ENCODE measurements at places on chromosomes 4 and X. TPM values are rescaled to one million over a fixed set of nuclear protein-coding genes. Genes with fewer than 3 reads are reported as not detected.

GRCh38 chr4:150682126-150682525 lies 100.2 kb downstream of the MAB21L2 start:
- no peak for DNase-seq
- no peak overlapping the region for H3K4me3 ChIP-seq
- H3K27ac ChIP-seq = no peak overlapping the region
- no peaks in the 10 kb centered on the region for H3K27me3 ChIP-seq
- no peaks in the 10 kb centered on the region for H3K4me1 ChIP-seq
- H3K36me3 ChIP-seq = peaks cover 5% of the 10 kb centered on the region

DNA sequence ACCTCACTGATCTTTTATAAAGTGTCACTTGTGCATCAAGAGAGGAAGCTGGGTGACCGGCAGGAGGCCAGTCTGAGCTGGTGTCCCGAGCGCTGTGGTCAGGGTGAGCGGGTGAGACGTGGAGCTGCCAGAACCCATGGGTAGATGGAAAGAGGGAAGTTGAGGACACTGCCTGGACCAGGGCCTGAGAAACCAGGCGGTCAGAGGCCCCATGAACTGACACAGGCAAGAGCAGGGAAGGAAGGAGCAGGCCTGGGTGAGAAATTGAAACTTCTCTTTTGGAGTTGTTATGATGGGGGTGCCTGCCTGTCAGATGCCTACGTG lies 192.6 kb downstream of the AFAP1 start:
- DNase-seq = no peak
- H3K27me3 ChIP-seq = no peaks in the 10 kb centered on the region
- no peaks in the 10 kb centered on the region for H3K36me3 ChIP-seq
- H3K27ac ChIP-seq = no peak overlapping the region

GRCh38 chrX:13933352-13933751 lies 96.3 kb downstream of the GEMIN8 start:
- H3K27me3 ChIP-seq = peaks cover 69% of the 10 kb centered on the region
- H3K36me3 ChIP-seq = no peaks in the 10 kb centered on the region
- no peak for DNase-seq
- H3K4me1 ChIP-seq = peaks cover 5% of the 10 kb centered on the region
- H3K4me3 ChIP-seq = no peak overlapping the region
- no peak overlapping the region for H3K27ac ChIP-seq

GRCh38 chr4:82630079-82630478 lies 68.3 kb upstream of the TMEM150C start:
- no peak overlapping the region for H3K4me3 ChIP-seq
- no peak overlapping the region for H3K27ac ChIP-seq
- no peak for DNase-seq
- H3K36me3 ChIP-seq = no peaks in the 10 kb centered on the region
- H3K4me1 ChIP-seq = no peaks in the 10 kb centered on the region

NAP1L3 gene
- 2.5 TPM for total RNA-seq

ZNF41 gene
- 6.1 TPM for total RNA-seq

PGAM4 gene
- not detected for total RNA-seq

Measured in activated T-cell treated with anti-CD3 and anti-CD28 coated beads, Interleukin-2, amount 50 U/mL, for 72 hours (primary cell).